Esophagus squamous epithelium (tissue), 5 donors: ENCODE measurements at places on chromosomes 6 and 20. TPM values are rescaled to one million over a fixed set of nuclear protein-coding genes. Genes with fewer than 3 reads are reported as not detected.

GRCh38 chr6:27743787-27744186, 168.4 kb downstream of the OR2B2 start:
- no peak overlapping the region for H3K4me3 ChIP-seq
- H3K27ac ChIP-seq = no peak overlapping the region
- peaks cover 71% of the 10 kb centered on the region for H3K27me3 ChIP-seq
- no peaks in the 10 kb centered on the region for H3K4me1 ChIP-seq

GRCh38 chr20:5222919-5223634, 93.7 kb downstream of the PROKR2 start:
- no peak overlapping the region for H3K4me3 ChIP-seq
- H3K27me3 ChIP-seq = no peaks in the 10 kb centered on the region
- no peak for DNase-seq
- H3K36me3 ChIP-seq = no peaks in the 10 kb centered on the region
- H3K27ac ChIP-seq = no peak overlapping the region
- H3K4me1 ChIP-seq = no peaks in the 10 kb centered on the region

GRCh38 chr6:127206531-127207095, 60.1 kb upstream of the RNF146 start:
- no peaks in the 10 kb centered on the region for H3K27me3 ChIP-seq
- H3K36me3 ChIP-seq = no peaks in the 10 kb centered on the region
- H3K27ac ChIP-seq = no peak overlapping the region
- no peaks in the 10 kb centered on the region for H3K4me1 ChIP-seq
- H3K4me3 ChIP-seq = no peak overlapping the region

DNA sequence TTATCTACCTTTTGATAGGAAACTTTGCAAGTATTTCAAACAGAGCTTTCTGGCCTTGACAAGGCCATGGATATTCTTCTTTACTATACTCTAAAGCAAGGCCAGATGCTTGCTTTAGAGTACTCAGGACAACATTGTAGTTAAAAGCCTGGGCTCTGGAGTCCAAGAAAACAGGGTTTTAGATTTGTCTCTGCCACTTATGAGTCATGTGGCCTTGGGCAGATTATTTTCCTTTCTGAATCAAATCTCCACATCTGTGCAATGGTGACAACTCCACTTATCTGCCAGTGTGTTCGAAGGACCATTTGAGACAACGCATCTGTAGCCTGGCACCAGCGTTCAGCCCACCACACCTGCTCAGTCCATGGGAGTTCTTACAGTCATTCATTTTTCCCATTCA, 265.9 kb upstream of the RIN2 start:
- H3K27me3 ChIP-seq = no peaks in the 10 kb centered on the region
- DNase-seq = no peak
- no peak overlapping the region for H3K27ac ChIP-seq
- no peaks in the 10 kb centered on the region for H3K4me1 ChIP-seq
- H3K36me3 ChIP-seq = no peaks in the 10 kb centered on the region

DNA sequence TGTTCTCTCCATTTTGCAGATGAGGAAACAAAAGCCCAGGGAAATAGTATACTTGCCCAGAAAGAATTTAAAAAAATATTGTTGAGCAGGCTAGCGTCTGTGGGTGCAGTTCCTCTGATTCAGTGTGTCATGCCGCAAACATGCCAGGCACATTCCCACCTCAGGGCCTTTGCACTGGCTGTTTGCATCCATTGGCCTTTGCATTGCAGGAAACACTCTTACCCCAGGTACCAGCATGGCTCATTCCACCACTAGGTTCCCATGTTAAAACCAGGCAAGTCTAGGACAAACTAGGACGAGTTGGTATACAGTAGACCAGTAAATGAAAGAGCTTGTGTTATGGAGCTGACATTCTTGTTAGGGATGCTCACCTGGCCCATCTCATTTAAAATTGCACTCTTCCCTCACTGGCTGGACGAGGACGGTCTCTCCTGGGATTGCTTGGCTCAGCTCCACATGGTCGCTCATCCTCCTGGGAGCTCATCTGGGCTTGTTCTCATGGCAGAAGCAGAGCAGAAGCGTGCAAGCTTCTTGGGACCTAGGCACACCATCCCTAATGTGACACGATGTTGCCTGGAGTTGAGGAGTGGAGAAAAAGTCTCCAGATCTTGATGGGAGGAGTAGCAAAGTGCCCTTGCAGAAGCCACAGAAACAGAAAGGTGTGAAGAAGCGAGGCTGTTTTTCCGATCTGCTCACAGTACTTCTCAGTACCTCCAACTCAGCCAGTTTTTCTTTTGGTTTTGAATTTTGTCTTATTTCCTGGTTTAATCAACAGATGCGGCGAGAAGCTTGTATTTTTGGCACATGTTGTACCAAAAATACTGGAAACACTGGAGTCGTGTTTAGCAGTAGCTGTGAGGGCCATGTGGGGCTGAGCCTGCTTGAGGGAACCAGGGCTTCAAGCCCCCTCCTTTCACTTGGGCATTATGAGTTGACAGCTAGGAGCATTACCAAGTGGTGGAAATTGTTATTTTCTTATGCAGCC, 13.9 kb downstream of the ZNF831 start:
- H3K4me3 ChIP-seq = no peak overlapping the region
- DNase-seq = no peak
- no peaks in the 10 kb centered on the region for H3K4me1 ChIP-seq
- H3K36me3 ChIP-seq = no peaks in the 10 kb centered on the region

GRCh38 chr6:43011207-43011606, 2.5 kb downstream of the MEA1 start:
- DNase-seq = no peak
- peaks cover 39% of the 10 kb centered on the region for H3K4me1 ChIP-seq
- H3K36me3 ChIP-seq = peaks cover 21% of the 10 kb centered on the region
- H3K27me3 ChIP-seq = no peaks in the 10 kb centered on the region
- H3K4me3 ChIP-seq = no peak overlapping the region

The SERPINB1 gene
- total RNA-seq = 284 TPM

- H3K27me3 ChIP-seq = no peaks in the 10 kb centered on the region
- no peak overlapping the region for H3K27ac ChIP-seq
- H3K4me3 ChIP-seq = no peak overlapping the region
- DNase-seq = no peak
Observed at GRCh38 chr6:72580281-72580940, 41.5 kb upstream of the KCNQ5 start.

GRCh38 chr20:33370291-33370690, 31.0 kb downstream of the CDK5RAP1 start:
- H3K4me1 ChIP-seq = no peaks in the 10 kb centered on the region
- H3K36me3 ChIP-seq = peaks cover 99% of the 10 kb centered on the region
- no peaks in the 10 kb centered on the region for H3K27me3 ChIP-seq
- no peak overlapping the region for H3K4me3 ChIP-seq
- DNase-seq = no peak

GRCh38 chr6:121856296-121856695, 420.9 kb downstream of the GJA1 start:
- H3K27ac ChIP-seq = no peak overlapping the region
- no peaks in the 10 kb centered on the region for H3K27me3 ChIP-seq
- H3K4me1 ChIP-seq = no peaks in the 10 kb centered on the region
- no peaks in the 10 kb centered on the region for H3K36me3 ChIP-seq
- no peak for DNase-seq
- no peak overlapping the region for H3K4me3 ChIP-seq

The RIMS4 gene
- not detected for total RNA-seq

The SPEF1 gene
- total RNA-seq = not detected

The DNAH8 gene
- not detected for total RNA-seq

DNA sequence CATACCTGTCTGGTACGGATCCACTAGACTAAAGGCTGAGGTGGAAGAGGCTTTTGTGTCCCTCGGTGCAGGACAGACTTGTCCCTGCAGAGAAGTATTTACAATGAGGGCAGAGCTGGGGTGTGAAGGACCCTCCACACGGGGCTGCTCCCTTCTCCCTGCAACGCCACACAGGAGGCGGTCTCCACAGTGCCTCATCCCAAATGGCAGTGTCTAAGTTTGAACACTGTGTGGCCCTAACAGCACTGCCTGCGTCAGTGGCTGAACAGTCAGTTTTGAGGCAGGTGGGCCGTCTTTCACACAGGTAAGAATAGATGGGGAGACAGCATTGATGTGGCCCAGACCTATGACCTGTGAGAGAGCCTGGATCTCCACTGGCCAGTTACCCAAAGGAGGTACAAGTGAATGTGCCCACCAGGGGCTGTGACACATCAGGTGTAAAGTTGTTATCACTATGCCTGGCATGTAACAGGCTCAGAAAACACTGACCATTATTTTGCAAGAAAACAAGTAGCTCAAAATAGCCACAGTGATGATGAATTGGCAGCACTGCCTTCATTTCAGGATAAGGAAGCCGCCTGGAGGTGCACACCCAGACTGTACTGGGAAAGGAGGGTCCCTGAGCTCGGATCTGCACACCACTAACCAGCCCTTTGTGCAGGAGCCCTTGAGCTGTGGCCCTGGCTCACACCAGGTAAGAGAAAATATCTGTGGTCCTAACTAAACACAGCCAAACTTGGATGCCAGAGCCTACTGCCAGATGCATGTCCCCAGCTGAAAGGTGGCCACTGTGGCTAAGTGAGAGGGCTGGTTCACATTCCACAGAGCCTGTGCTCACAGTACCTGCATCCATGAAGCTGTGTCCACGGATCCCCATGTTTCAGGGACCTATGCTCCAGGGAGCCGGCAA, 246.7 kb downstream of the DLL1 start:
- H3K27me3 ChIP-seq = no peaks in the 10 kb centered on the region
- no peaks in the 10 kb centered on the region for H3K36me3 ChIP-seq
- DNase-seq = no peak
- no peak overlapping the region for H3K4me3 ChIP-seq
- H3K27ac ChIP-seq = no peak overlapping the region
- peaks cover 17% of the 10 kb centered on the region for H3K4me1 ChIP-seq

The AVP gene
- not detected for total RNA-seq

The HIVEP2 gene
- total RNA-seq = 8.6 TPM

DNA sequence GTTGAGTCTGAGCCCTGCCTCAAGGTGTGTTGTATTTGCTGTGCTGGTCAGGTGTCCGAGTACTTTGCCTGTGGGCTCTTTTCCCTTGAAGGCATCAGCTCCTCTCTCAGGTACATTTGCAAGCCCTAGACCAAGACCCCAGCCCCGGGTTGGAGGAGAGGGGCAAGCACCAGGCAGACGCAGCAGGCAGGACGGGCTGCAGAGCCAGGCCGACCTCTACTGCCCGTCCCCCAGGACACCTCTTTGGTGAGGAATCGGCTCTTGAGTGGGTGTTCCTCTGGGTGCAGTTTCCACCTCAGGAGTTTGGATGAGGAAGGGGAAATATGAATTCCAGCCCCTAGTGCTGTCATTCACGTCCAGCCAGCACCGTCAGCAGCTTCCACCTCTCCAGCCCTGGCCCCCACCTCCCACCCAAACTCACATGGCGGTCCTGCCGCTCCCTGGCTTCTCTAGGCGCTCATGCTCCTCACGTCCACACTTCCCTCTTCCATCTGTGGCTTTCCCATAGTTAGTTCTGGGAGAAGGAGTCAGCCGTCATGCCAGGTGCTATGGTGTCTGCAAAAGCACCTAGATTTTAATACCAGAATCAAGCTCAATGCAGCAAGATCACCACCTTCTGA, 183.9 kb downstream of the DLL1 start:
- H3K36me3 ChIP-seq = no peaks in the 10 kb centered on the region
- no peak overlapping the region for H3K4me3 ChIP-seq
- no peaks in the 10 kb centered on the region for H3K4me1 ChIP-seq
- no peak overlapping the region for H3K27ac ChIP-seq

DNA sequence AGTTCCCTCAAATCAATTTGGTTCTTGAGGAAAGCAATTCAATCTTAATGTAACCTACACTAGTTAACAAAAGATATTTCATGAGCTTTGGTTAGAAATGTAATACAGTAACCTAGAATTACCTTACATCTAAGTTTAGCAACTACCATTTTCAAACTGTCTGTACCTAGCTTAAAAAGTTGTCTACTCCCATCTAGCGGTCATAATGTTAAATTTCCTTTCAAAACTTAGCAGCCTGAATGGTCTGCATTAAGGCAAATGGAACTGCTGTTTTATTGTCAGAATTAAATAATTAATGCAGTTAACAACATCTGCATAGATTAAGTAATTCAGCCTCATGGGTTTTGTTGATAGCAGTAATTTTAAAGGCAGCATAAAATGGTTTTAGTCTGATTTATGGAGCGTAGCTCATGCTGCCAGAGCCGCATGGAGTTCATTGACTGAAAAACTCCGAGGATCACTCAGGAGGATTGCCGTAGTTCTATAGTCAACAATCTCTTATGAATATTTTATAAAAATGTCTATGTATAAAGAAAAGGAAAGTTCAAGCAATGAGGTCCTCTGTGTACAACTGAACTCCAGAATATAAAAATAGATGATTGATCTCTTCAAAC, 485.4 kb upstream of the MANEA start:
- no peaks in the 10 kb centered on the region for H3K4me1 ChIP-seq
- no peaks in the 10 kb centered on the region for H3K36me3 ChIP-seq
- H3K27me3 ChIP-seq = no peaks in the 10 kb centered on the region
